Activated CD8-positive, alpha-beta T cell treated with anti-CD3 and anti-CD28 coated beads, Interleukin-2, amount 10 ng/mL, durations not matched to agents 7 days and 5 days (primary cell): ENCODE measurements at places on chromosomes 12 and 14. TPM values are rescaled to one million over a fixed set of nuclear protein-coding genes. Genes with fewer than 3 reads are reported as not detected.

Gene KRT4
- total RNA-seq, result not detected

- H3K4me3 ChIP-seq, result no peak overlapping the region
- H3K27me3 ChIP-seq, result peaks cover 2% of the 10 kb centered on the region
- no peaks in the 10 kb centered on the region for H3K4me1 ChIP-seq
Measured at GRCh38 chr14:31920989-31921650, 156.0 kb upstream of the ARHGAP5 start.

- no peak for DNase-seq
- peaks cover 23% of the 10 kb centered on the region for H3K4me1 ChIP-seq
- H3K27me3 ChIP-seq, result no peaks in the 10 kb centered on the region
- no peak overlapping the region for H3K4me3 ChIP-seq
Measured at GRCh38 chr14:105311838-105312237, 2.7 kb upstream of the PACS2 start.

Gene GALC
- 15.6 TPM for total RNA-seq

GRCh38 chr14:33940561-33941011, 10.3 kb downstream of the EGLN3 start:
- H3K4me3 ChIP-seq, result no peak overlapping the region
- peaks cover 2% of the 10 kb centered on the region for H3K4me1 ChIP-seq
- H3K27ac ChIP-seq, result no peak overlapping the region
- H3K36me3 ChIP-seq, result no peaks in the 10 kb centered on the region
- peaks cover 23% of the 10 kb centered on the region for H3K27me3 ChIP-seq

DNA sequence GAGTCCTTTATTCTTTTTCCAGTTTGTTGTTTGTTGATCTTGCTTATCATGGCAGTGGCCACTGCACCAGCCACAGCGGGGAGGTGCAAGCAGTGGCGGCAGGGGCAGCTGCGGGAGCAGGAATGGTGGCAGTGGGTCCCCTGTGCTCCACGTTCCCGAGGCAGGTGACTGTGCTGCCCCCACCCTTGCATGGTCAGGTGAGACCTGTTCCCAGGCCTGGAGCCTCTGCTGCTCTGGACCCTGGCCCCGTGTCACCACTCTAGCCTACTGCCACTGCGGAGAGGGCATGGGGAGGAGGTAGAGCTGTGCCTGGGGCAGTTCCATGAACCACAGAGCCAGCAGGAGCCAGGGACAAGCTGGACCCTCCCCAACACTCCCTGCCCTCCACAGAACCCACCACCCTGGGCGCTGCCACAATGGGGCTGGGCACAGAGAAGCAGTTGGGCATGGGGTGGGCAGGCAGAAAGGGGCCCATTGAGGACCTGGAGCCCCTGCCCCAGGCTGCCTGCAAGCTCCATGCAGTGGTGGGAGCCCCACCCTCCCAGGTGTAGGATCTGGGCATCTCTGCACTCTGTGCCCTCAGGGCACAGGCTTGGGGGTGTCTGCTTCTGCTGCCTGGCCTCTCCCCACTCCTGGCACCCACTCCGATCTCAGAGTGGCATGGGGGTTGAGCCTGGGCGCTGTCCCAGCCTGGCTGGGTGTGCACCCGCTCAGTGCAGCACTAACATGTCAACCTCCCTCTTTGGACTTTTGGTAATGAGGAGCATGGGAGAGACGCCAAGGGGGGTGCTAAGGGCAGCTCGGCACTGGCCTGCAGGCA, 23.1 kb upstream of the WDR20 start:
- H3K4me1 ChIP-seq, result no peaks in the 10 kb centered on the region
- peaks cover 2% of the 10 kb centered on the region for H3K27me3 ChIP-seq
- DNase-seq, result no peak
- H3K4me3 ChIP-seq, result no peak overlapping the region

DNA sequence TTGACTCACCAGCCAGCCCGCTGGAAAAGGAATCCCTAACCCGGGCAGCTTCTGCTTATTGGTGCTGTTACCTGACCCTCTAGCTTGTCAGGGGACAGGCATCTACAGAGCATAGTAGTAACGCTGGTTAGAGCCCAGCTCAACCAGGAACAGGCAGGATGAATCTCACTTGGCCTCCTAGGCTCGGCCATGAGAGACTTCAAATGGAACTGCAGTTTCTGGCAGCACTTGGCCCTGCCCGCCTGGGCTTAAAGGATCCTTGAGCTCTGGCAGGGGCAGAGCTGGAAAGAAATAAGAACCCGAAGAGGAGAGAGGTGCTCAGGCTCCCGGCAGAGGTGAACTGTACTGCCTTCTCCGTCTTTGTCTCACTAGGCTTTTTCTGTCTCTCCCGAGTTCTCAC, 2.3 kb upstream of the LHX5 start:
- no peaks in the 10 kb centered on the region for H3K36me3 ChIP-seq
- no peak overlapping the region for H3K27ac ChIP-seq
- H3K4me3 ChIP-seq, result peak overlapping the region; percentile 37
- H3K27me3 ChIP-seq, result peaks cover 89% of the 10 kb centered on the region
- peaks cover 10% of the 10 kb centered on the region for H3K4me1 ChIP-seq
- DNase-seq, result no peak

DNA sequence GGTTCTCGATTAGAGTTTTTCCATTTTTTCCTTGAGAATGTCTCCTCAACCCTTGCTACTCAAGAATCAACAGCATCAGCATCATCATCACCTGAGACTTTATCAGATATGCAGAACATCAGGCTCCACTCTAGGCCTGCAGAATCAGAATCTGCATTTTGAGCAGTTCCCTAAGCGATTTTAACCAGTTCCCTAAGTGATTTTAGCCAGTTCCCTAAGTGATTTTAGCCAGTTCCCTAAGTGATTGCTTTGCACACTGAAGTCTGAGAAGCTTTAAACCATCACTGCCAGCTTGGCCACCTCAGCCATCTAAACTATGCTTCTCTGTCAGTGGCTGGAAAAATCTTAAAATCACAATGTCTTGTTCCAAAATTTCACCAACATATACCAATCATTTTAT, 29.4 kb upstream of the SLC38A1 start:
- no peaks in the 10 kb centered on the region for H3K4me1 ChIP-seq
- H3K4me3 ChIP-seq, result no peak overlapping the region
- DNase-seq, result no peak
- H3K27me3 ChIP-seq, result peaks cover 14% of the 10 kb centered on the region
- H3K27ac ChIP-seq, result no peak overlapping the region

DNA sequence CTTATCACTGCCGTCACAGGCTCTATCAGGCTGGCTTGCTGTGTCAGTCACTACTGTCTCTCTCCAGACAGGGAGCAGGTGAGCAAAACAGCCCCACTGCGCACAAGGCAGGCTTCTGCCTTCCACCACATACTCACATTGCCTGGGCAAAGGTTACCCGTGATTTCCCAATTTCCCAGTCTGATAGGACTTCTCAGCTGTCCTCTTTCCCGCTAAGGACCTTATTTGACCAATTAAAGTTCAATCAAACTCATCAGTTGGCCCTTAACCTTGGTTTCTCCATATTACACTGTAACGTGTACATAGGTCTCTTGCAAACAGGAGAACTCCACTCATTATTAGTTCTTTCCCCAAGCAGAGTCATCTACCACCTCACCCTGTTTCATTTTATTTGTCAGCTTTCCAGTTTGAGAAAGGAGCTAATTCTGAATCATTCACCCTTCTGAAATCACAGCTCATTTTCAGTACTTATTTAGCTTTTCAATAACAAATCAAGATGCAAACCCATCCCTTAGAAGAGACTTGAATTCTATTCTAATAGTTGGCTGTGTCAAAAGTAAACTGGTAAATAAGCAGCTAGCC, 170.8 kb downstream of the ESR2 start:
- no peak for DNase-seq
- no peak overlapping the region for H3K27ac ChIP-seq
- no peaks in the 10 kb centered on the region for H3K27me3 ChIP-seq
- H3K4me3 ChIP-seq, result no peak overlapping the region

DNA sequence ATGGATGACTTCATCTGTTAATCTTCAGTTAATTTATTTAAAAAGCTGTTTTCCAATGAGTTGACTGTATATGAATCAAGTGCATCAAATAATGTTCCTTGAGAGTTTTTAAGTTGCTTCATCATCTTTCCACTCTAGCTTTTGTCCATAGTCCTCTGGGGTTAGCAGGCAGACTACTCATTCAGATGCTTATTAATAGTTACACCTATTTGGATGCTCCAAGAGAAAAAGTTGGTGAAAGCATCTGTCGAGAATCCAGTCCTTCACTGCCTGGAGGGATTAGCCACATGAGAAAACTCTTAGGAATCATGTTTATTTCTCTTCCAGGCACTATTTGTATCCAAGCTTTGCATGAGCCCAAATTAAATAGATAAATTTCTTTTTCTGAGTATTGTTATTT, 70.2 kb downstream of the DACT1 start:
- H3K4me3 ChIP-seq, result no peak overlapping the region
- H3K27me3 ChIP-seq, result peaks cover 11% of the 10 kb centered on the region
- H3K36me3 ChIP-seq, result no peaks in the 10 kb centered on the region
- no peak overlapping the region for H3K27ac ChIP-seq

Gene ITPR2
- total RNA-seq, result 34.6 TPM

- H3K27me3 ChIP-seq, result peaks cover 16% of the 10 kb centered on the region
- no peak overlapping the region for H3K27ac ChIP-seq
- no peak overlapping the region for H3K4me3 ChIP-seq
- peaks cover 3% of the 10 kb centered on the region for H3K36me3 ChIP-seq
- no peak for DNase-seq
Measured at GRCh38 chr12:104204690-104205480, 10.7 kb upstream of the TXNRD1 start.
